NCI-H2081 (cell line): ENCODE measurements at places on chromosomes 12 and 14.

- DNase-seq = no peak
These were observed 12.2 kb downstream of the SYCP3 start for GRCh38 chr12:101727098-101727497.

DNA sequence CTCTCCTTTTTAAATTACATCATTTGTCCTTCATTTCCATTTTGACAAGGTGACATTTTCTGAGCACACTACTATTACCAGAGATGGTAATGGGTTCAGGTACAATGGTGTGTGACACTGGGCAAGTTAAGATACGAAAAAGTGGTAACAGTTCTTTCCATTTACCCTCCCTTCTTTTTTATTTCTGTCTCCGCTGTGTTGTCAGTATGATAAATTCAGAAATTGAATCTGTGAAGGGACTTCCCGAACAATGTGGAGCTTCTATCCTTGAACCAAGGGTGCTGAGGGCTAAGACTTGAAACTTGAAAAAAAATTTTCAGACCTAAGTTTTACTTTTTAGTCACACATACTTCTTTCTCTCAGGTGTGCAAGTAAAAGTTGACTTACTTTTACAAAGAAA is 103.7 kb downstream of the ERC1 start:
- DNase-seq = no peak

GRCh38 chr12:92362785-92363184 is 217.1 kb upstream of the BTG1 start:
- DNase-seq = no peak

- no peak for DNase-seq
These were observed 21.4 kb upstream of the ANKRD9 start for GRCh38 chr14:102530828-102531478.

DNA sequence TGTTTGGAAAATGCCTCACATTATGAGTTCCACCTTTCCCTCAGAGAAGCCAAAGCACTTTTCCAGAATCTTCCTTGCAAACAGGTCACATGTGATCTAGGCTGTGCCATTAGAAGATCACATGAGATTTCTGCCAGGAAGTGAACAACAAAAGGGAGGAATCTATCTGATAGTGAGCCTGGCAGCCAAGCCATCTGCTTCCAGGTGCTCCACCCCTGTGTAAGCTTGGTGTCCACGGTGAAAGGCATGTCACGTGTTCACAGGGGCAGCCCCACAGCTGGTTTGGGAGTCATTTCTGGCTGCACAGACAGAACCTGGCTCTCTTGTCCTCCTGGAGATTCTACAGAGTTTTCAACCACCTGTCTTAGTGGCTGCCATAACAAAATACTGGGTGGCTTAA is 3.5 kb upstream of the KSR2 start:
- DNase-seq = no peak
